HL-60 (cell line): ENCODE measurements at places on chromosomes 12 and 14.

- no peak for DNase-seq
These were observed 17.9 kb downstream of the ZFP36L1 start for GRCh38 chr14:68774771-68775613.

DNA sequence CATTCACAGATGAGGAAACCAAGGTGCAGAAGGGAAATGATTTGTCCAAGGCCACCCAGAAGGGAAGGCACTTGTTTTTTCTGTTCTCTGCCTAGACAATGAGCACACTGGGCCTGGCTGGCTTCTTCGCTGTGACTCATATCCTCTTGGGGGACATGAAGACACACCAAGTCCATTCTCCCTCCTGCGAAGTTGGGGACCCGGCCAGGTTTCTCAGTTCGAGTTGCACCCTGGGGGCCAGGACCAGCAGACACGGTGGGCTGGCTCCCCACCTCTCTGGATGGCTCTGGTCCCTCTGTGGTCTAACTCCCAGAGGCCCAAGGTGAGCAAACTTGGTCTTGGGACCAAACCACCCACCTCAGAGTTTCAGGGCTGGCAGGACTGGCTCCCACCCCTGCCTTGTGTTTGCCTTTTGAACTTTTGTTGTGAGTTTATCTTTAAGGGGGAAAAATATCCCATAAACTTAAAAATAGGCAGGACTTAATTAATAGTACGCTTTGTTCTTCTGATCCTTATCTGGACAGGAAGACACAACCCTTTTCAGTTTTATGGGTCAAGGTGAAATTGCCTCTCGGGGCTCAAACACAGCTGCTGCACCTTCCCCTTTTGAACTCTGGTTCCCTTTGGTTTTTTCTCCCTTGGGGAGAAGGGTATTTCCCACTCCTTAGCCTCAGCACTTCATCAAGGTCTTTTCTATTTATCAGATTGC is 9.0 kb upstream of the MLEC start:
- DNase-seq = peak; percentile 13

- DNase-seq = no peak
These were observed 2.4 kb upstream of the CRIP1 start for GRCh38 chr14:105484069-105484996.

- DNase-seq = no peak
These were observed 126.1 kb downstream of the EPS8 start for GRCh38 chr12:15662983-15663659.

- DNase-seq = no peak
These were observed 161.5 kb downstream of the NUAK1 start for GRCh38 chr12:105977236-105977635.

DNA sequence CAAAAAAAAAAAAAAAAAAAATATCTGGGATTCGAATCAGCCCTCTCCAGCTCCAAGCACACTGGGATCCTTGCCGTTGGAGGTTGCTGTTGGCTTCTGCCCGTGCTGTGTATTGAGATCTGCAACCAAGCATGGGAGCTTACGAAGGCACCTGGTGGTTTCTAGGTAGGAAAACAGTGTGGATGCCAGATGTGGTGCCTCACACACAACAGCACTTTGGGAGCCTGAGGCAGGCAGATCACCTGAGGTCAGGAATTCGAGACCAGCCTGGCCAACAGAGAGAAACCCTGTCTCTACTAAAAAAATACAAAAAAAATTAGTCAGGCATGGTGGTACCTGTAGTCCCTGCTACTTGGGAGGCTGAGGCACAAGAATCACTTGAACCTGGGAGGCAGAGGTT is 47.4 kb downstream of the ATF7 start:
- DNase-seq = no peak

DNA sequence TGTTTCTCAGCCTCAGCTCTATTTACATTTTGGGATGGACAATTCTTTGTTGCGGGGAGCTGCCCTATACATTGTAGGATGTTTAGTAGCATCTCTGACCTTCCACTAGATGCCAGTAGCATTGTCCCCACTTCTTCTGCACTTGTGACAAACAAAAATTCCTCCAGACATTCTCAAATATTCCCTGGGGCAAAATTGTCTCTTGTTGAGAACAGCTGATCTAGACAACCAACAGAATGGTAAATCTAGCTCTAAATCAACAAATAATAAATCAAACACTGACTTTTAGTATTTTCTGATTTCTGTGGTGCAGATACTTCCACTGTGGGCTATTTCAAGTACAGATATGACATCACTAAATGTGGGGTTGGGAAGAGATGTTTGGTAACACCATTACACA is 60.7 kb downstream of the MSRB3 start:
- no peak for DNase-seq
